ENCODE measurements at places on chromosomes 5 and 9.

DNA sequence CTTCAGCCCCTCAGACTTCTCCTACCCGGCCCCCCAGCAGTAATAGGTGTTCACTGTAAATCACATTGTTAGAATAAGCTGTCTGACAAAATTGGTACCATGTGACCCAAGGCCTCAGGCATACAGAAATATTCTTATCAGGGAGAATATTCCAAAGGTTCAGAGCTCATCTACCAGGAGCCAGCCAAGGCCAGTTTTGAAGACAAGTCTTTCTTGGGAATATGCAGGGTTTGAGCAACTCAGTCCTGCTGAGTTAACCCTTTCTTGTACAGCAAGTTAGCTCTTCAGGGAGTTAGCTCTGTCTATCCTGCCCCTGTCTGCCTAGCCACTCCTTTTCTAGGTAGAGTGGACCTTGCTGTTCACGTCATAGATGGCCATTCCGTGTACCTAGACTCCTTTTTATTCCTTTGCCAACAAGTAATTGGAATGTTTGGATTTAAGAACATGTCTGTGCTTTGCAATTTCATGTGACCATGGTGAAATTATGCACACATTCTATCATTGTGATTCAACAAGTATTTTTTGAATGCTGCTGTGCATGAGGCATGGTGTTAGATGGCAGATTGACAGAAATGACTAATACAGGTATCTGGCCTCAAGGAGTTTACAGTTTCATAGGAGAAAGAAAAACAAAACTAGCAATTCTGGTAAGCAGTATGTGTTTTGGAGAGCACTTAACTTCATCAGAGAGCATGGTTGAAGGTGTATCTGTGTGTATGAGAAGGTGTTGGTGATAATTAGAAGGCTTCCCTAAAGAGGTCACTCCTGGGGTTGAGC is 22.6 kb downstream of the TGFBR1 start:
- no peak for DNase-seq

DNA sequence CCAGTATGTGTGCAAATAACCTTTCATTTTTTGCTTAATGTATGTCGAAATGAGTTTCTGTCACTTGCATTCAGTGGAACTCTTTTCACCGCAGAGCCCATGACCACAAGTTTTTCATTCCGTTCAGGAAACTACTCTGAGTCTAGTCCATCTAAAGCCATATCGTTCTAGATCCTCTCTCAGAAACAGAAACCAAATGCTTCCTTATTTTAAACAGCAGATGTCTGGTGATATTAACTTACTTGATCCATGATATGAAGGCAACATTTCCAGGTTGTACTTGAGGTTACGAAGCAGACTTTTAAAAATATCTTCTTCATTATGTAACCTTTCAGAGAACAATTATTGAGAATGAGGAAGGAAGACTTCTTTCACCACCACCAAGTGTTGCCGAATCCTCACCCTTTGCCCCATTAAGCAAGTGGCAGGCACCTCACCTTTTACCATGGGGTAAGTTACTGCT is 72.4 kb upstream of the GNAQ start:
- no peak for DNase-seq

GRCh38 chr9:114282507-114282906 is 40.4 kb upstream of the ORM1 start:
- DNase-seq, result peak; percentile 19

DNA sequence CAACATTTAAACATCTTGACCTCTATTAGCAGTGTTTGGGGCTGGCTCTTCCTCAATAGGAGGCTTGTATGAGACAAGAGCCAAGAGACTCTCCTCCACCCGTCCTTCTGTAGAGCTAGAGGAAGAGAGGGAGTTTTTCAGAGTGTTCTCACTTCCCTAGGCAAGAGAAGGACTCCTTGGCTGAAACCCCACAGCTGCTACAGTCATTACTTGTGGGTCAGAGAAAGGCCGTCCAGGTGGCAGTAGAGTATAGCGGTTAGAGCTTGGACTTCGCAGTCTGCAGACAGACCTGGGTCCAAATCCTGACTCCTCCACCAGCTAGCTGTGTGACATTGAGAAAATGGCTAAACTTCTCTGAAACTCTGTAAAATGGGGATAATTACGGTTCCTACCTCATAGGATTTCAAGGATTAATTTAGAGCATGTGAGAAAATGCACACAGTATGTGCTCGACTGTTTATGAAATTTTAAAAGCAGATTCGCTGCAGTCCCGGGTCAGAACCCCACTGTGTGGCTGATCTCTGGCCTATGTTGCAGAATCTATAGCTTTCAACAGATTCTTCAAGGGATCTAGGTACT is 80.8 kb upstream of the ARAP3 start:
- no peak for DNase-seq

GRCh38 chr5:16666883-16667398 is 50.1 kb upstream of the RETREG1 start:
- no peak for DNase-seq

DNA sequence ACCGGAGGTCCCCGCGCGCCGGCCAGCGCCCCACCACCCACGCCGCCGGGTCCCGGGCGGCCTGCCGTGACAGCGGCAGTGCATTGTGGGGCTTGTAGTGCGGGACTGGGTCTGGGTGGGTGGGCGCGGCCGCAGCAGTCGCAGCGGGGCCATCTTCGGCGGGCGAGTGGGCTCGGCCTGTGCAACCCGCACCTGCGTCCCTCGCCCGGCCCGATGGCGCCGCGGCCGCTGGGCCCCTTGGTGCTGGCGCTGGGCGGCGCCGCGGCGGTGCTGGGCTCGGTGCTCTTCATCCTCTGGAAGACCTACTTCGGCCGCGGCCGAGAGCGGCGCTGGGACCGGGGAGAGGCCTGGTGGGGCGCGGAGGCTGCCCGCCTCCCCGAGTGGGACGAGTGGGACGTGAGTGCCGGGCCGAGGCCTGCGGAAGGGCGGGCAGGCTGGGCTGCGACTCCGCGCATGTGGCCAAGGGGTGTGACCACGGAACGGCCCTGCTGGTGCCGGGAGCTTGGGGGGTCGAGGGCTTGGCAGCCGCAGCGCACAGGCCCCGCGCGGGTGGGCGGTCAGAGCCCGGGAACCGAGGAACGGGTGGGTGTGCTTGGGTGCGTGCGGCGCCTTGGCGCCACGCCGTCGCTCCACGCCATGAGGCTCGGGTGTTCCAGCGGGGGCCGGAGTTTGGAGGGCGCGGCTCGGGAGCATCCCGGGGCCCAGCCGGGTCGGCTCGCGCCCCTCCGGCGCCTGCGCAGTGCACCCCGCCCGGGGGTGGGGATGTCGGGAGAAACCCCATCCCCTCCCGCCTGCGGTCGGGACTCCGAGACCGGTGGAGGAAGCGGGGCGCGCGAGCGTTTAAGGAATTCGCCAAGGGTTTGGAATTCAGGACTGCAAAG is at the start of gene ARL10:
Gene ARL10, plus strand, starts transcription at position 137 of the 881 bp plus-strand sequence. Its CDS starts 77 bp downstream, at position 214.
- peak; percentile 78 for DNase-seq

- DNase-seq, result no peak
Observed at GRCh38 chr5:123671711-123672456, 159.9 kb downstream of the CSNK1G3 start.

DNA sequence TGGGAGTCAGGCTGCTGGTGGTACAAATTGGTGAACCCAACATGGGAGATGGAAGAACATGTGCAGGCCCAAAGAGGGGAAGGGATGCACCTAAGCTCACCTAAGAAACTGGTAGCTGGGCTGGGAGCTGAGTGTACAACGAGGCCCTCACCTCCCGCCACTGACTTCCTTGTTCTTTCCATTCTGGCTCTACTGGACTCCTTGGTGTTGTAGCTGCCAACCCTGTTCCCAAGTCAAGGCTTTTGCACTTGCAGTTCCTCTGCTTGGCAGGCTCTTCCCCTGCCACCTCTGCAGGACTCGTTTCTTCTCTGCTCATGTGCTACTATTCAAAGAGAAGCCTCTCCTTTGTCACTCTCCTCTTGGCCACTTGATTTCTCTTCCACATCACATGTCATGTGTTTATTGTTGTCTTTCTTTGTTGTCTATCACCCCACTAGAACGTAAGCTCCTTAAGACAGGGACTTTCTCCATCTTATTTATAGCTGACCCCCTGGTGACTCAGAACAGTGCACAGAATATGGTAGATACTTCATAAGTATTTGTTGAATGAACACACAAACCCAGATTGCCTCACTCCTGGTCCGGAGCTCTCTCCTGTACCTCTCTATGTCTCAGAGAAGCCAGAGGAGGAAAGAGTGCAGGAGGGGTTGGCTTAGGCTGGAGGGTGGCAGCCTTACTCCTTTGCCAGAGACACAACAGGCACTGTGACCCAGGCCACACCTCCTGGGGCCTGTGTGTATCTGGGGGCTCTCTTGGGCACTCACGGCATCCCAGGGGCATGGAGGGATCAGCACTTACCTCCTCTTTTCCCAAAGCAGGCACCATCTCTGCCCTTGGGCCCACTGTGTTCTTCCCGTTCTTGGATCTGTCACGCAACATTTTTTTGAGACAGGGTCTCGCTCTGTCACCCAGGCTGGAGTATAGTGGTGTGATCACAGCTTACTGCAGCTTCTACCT is 5.2 kb upstream of the SPINK4 start:
- no peak for DNase-seq

- DNase-seq, result no peak
Observed at GRCh38 chr5:168362097-168362885, 70.8 kb downstream of the WWC1 start.

DNA sequence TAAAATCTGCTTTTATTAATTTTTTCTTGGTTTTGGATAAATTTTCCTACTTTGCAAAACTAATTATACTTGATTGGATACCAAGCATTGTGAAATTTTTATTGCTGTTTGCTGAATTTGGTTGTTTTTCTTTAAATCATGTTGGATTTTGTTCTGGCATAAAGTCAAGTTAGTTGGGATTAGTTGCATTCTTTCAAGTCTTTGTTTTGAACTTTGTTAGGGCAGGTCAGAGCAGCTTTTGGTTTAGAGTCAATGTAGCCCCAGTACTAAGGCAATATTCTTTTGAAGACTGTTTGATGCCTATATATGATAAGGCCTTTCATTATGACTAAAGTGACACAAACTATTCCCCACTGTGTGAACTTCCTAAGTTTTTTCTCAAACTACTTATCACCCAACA is 531.1 kb downstream of the RASEF start:
- DNase-seq, result no peak

DNA sequence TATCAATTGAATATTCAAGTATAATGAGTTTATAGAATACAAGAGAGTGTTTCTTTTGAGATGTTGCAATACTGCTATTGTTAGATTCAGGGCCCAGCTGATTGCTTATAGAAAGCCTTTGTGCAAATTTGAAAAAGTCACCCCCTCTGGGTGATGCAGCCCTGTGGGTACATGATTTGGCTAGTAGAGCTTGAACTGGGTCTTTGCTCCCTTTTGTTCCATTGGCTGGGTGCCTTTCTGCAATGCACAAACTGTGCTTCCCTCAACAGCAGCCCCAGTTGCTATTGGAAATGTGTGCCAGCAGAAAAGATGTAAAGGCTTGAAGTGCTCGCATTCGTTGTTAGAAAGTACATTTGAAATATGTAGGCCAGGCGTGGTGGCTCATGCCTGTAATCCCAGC is 61.8 kb upstream of the CEMIP2 start:
- no peak for DNase-seq

DNA sequence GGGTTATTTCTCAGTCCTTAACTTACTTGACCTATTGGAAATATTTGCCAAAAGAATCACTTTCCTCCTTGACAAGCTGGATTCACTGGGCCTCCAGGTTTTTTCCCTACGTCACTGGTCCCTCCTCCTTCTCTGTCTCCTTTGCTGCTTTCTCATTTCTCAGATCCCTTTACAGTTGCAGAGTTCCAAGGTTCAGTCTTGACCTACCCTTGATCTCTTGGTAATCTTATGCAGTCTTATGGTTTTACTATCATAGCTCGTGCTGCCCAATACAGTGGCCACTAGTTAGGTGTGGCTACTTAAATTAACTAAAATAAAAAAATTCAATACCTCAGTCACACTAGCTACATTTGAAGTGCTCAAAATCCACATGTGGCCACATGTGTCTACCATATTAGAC is 11.4 kb downstream of the SLC38A9 start:
- no peak for DNase-seq

DNA sequence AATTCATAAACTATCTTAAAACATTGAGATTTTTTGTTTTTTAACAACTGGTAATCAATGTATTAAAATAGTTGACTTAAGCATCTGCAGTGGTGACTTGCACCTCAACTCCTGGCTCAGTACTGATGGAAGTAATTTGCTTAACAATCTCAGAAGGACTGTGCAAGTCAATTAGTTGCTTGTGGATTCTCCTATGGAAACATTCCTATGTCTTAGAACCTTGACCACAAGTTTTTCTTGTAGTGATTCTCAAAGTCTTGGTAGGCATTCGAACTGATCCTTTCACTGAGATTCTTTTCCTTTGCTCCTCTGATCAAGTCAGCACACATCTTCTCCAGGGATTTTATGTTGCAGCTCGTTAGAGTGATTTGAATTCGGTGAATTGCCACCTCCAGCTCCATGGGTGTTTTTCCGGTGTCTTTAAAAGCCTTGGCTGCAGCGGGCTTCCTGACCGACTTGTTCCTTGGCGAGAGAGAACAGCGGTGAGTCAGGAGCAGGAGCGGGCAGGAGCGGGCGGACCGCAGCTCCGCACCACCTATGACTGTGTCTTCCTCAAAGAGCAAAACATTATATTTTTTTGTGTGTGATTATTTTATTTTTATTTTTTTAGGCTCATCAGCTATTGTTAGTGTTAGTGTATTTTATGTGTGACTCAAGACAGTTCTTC is 21.1 kb downstream of the HMGXB3 start:
- DNase-seq, result peak; percentile 92

DNA sequence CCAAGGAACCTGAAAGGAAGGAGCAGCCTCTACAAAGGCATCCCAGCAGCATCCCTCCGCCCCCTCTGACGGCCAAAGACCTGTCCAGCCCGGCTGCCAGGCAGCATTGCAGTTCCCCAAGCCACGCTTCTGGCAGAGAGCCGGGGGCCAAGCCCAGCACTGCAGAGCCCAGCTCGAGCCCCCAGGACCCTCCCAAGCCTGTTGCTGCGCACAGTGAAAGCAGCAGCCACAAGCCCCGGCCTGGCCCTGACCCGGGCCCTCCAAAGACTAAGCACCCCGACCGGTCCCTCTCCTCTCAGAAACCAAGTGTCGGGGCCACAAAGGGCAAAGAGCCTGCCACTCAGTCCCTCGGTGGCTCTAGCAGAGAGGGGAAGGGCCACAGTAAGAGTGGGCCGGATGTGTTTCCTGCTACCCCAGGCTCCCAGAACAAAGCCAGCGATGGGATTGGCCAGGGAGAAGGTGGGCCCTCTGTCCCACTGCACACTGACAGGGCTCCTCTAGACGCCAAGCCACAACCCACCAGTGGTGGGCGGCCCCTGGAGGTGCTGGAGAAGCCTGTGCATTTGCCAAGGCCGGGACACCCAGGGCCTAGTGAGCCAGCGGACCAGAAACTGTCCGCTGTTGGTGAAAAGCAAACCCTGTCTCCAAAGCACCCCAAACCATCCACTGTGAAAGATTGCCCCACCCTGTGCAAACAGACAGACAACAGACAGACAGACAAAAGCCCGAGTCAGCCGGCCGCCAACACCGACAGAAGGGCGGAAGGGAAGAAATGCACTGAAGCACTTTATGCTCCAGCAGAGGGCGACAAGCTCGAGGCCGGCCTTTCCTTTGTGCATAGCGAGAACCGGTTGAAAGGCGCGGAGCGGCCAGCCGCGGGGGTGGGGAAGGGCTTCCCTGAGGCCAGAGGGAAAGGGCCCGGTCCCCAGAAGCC is 30.8 kb downstream of the CD180 start:
- DNase-seq, result peak; percentile 75

GRCh38 chr5:174251305-174252000 is 205.9 kb downstream of the NSG2 start:
- no peak for DNase-seq

GRCh38 chr9:106843371-106843770 is 19.6 kb upstream of the ZNF462 start:
- no peak for DNase-seq
